Stimulated activated CD4-positive, alpha-beta T cell treated with anti-CD3 and anti-CD28 coated beads, Interleukin-1b, Interleukin-23, amount 100 ng/mL, for 24 hours (primary cell): ENCODE measurements at places on chromosomes 6 and 20.

DNA sequence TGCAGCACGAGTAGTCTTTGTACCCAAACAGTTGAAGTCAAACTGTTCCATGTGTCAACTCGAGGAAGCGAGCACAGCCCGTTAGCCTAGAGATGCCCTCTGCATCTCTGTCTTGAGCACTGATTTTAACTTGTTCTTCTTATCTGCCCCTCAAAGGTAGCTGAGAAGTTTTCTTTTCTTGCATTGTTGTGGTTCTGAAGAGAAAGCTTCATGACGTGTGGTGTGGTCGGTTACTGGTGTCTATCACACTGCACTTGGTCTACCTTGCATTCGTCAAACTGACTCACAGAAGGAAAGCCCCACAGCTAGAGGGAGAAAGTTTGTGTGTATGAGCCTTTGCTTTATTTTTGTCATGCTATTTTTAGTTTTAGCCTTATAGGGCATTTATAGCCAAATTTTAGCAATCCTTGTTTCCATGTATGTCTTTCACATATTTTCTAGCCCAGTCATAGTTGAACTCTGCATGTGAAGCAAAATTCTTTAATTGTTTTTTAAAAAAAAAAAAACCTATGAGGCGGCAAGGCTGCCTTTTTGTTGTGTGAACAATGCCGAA lies 115.1 kb downstream of the JAG1 start:
- no peak for DNase-seq

GRCh38 chr6:11353921-11354389 lies 121.5 kb upstream of the NEDD9 start:
- DNase-seq = peak; percentile 35

- no peak for DNase-seq
These were observed 109.6 kb downstream of the RTN4IP1 start for GRCh38 chr6:106519460-106520394.

DNA sequence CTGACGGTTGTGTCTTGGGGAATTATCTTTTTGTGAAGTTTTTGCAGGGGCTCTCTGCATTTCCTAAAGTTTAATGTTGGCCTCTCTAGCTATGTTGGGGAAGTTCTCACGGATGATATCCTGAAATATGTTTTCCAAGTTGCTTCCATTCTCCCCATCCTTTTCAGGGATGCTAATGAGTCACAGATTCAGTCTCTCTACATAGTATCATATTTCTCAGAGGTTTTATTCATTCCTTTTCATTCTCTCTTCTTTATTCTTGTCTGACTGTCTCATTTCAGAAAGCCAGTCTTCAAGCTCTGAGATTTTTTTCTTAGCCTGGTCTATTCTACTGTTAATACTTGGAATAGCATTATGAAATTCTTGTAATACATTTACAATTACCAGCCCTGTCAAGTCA lies 61.3 kb downstream of the UNC5CL start:
- DNase-seq = no peak

GRCh38 chr20:47196091-47197081 lies 160.1 kb downstream of the ZMYND8 start:
- DNase-seq = peak; percentile 67

GRCh38 chr6:30955367-30956042 lies 14.7 kb downstream of the MUCL3 start:
- DNase-seq = peak; percentile 73

GRCh38 chr6:128723667-128724066 lies 159.3 kb upstream of the LAMA2 start:
- DNase-seq = no peak

GRCh38 chr6:113829696-113830045 lies 27.5 kb upstream of the MARCKS start:
- DNase-seq = no peak

DNA sequence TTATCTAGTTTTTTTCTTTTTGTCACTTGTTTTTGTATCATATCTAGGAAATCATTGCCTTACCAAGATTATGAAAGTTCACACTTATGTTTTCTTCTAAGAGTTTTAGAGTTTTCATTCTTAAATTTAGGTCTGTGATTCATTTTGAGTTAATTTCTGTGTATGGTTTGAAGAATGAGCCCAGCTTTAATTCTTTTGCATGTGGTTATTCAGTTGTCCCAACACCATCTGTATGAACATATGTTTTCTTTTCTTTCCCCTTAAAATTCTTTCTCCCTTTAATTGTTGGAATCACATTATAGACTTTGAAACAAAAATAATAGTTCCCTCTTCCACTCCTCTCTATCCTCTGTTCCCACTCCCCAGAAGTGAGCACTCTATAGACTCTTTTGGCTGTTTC lies 85.4 kb downstream of the SLX4IP start:
- no peak for DNase-seq

DNA sequence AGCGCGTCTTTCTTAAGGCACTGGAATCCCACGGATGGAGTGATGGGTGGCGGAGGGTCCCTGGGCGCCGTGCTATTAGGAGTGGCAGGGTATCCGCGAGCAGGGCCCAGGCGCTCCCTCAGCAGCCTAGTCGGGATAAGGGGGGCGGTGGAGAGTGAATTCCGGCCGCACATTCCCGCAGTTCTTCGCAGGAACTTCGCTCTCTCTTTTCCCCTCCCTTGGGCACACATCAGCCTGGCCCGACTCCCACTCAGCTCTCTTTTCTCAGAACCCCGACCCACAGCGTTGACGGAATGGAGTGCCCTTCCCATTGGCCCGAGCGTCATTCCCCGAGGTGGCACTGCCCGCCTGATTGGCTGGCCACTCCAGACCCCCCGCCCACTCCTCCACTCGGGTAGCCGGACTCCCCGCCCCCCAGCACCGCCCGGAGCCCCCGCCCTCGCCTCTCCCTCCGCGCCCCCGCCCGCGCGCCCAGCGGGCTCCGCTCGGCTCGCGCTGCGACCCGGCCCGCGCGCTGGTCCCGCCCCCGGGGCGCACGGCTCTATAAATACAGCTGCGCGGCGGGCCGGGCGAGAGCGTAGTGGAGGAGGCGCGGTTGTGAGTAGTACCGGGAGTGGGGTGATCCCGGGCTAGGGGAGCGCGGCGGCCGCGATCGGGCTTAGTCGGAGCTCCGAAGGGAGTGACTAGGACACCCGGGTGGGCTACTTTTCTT lies at the start of gene ID4:
ID4 (plus strand) TSS at position 572 of the 712 bp plus-strand sequence. CDS start 385 bp downstream, outside the sequence.
- no peak for DNase-seq

GRCh38 chr6:340186-340955 lies 48.1 kb downstream of the DUSP22 start:
- no peak for DNase-seq

- no peak for DNase-seq
These were observed 13.9 kb downstream of the KCNK15 start for GRCh38 chr20:44759595-44759994.

DNA sequence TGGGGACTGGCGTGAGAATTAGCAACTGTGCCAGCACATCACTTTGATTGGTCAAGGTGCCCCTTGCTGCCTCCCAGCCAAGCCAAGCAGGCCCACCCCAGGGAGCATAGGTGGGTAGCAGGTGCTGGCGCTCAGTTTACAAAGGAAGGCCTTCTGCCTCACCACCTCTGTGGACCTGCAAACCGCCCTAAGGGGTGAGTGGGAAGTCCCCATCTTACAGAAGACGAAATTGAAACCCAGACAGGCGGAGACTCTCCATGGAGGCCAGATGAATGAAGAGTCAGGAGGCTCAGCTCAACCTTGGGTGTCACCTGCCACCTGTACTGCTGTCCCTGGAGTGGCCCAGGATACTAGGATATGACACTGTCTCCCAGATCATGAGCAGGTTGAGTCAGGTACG lies 21.5 kb upstream of the MAS1L start:
- DNase-seq = no peak

DNA sequence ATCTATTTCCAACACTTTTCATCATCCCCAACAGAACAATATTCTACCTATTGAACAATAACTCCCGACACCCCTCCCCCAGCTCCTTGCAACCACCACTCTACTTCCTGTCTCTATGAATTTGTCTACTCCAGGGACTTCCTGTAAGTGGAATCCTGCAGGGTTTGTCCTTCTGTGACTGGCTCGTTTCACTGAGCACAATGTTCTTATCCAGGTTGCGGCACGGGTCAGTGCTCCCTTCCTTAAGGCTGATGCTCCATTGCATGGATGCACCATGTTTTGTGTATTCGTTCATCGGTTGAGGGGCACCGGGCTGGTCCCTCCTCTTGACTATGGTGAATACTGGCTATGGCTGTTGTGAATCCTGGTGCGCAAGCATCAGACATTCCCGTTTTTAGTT lies 163.2 kb downstream of the TBXT start:
- DNase-seq = no peak

DNA sequence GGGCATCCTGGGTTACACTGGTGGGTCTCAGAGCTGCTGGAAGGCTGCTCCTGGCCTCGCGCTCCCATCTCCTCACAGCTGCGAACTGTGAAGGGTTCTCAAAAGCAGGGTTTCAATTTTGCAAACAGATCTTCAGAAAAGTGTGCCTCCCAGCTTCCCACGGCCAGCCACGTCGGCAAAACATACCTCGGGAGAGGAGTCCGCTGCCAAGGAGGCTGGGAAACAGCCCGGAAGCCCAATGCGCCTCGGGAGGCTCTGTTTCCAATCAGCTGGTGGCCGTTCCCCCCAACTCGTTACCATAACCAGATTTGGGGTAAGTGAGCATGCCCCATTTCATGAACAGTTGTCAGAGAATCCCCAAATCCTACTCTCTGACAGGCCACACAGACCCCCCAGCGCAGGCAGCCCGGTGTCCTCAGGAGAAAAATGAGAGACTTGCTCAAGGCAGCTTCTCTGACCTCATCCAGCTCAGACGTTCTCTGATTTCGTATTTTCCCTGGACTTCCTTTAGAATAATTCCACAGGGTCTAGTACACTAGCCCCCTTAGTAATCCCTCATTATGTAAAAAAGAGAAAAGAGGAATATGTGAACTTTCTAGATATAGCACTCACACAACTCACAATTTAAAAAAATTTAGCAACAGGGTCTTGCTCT lies 98.4 kb downstream of the SNX5 start:
- DNase-seq = no peak

GRCh38 chr20:19725814-19726525 lies 32.1 kb upstream of the RIN2 start:
- DNase-seq = no peak

DNA sequence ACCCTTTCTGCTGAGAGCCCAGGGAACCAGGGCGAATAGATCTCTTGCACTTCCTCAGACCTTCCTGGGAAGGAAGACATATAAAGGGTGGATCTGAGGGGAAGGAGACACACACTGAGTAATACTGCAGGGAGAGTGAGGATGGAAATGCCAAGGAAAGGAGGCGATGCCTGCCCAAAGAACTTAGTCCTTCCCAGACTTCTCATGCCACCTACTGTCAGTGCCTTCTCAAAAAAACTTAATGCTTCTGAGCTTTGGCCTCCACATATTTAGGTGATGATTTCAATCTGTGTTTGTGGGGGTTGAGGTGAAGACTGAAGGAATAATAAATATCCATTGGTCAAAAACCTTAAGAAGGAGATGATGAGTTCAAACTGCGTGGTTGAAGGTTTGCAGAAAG lies 9.7 kb downstream of the BTN3A1 start:
- no peak for DNase-seq
